Uterus (tissue), 4 donors: ENCODE measurements at places on chromosomes 6 and 20. TPM values are rescaled to one million over a fixed set of nuclear protein-coding genes. Genes with fewer than 3 reads are reported as not detected.

GDAP1L1 gene
- not detected for total RNA-seq

ARFGEF3 gene
- 0.88 TPM for total RNA-seq

GNAS-AS1 gene
- not detected for total RNA-seq

OPRL1 gene
- 1.9 TPM for total RNA-seq

COL11A2 gene
- total RNA-seq, result 2.6 TPM

IPCEF1 gene
- 3.1 TPM for total RNA-seq

PBOV1 gene
- not detected for total RNA-seq

PSORS1C2 gene
- total RNA-seq, result not detected

KCNK16 gene
- not detected for total RNA-seq

PHIP gene
- 85.3 TPM for total RNA-seq

DNA sequence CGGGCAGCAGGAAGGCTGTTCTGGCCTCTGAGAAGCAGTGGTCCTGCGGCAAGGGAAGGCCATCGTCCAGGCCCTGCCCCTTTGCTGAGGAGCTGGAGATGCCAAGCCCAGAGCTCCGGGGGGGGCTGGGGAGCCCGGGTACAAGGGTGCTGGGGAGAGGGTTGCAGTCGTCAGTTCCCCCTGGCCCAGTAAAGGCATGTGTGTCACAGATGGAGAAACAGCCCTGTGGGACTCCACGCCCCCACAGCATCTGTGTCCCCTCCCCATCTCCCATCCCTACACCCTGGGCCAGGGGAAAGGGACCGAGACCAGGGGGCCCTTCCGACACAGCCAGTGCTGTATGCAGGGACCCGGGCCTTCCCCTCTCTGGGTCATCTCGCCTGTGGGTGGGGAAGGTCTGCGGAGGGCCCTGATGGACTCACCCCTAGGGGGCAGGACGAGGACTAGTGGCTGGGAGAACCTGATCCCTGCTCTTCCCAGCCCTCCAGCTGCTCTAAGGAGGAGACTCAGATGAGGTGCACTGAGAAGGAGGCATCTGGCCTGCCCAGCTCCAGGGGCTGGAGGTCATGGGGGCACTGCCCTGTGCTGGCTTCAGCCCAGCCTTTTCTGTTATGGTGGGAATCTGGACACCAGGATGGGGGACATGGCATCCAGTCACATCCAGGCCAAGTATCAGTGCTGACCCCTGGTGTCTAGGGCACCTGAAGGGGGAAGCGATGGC lies 609 bp downstream of the MYL9 start:
- peak; percentile 74 for DNase-seq

GRCh38 chr6:117451671-117452070 lies 25.9 kb upstream of the ROS1 start:
- DNase-seq, result no peak

- no peak for DNase-seq
These were observed 38.5 kb upstream of the AHI1 start for GRCh38 chr6:135535989-135536414.

- DNase-seq, result peak; percentile 32
These were observed 195.5 kb downstream of the JARID2 start for GRCh38 chr6:15441215-15441868.

DNA sequence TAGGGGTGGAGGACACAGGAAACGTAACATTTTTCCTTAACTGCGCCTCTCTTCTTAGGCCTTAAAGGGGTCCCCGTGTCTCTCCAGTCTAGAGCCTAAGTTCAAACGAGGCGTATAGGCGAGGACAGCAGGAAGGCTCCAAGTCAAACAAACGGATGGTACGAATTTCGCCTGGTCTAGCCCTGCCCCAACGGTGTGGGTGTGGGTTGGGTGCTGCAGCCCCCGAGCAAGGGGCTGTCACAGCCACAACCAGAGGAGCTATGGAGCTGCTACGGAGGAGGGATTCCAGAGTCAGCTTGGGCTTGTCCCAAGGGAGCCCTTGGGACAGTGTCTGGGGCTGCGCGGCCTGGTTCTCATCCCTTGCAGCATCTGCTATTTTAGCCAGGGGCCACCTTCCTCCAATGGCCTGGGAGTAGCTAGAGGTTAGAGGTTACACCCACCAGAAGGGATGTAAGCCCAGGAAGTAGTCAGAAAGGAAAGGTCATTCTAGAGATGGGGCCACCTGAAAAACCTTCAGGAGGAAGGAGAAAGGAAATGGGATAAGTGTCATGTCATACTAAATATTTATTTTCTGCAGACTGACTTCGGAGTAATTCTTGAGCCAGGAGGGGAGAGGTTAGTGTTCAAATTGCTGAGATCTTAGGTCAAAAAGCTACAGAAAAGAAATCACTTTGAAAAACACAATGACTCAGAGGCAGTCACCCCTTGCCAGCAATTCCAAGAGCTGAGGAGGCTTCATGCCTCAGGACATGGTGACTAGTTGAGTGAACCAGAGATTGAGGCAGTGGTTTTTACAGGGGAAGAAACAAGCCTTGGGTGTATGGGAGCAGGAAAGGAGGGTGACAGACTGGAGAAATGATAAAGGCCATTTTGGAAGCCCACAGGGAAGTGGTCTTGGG lies 21.7 kb downstream of the VPS52 start:
- DNase-seq, result peak; percentile 26

- no peak for DNase-seq
These were observed 69.8 kb downstream of the SNAP25 start for GRCh38 chr20:10288421-10288820.

DNA sequence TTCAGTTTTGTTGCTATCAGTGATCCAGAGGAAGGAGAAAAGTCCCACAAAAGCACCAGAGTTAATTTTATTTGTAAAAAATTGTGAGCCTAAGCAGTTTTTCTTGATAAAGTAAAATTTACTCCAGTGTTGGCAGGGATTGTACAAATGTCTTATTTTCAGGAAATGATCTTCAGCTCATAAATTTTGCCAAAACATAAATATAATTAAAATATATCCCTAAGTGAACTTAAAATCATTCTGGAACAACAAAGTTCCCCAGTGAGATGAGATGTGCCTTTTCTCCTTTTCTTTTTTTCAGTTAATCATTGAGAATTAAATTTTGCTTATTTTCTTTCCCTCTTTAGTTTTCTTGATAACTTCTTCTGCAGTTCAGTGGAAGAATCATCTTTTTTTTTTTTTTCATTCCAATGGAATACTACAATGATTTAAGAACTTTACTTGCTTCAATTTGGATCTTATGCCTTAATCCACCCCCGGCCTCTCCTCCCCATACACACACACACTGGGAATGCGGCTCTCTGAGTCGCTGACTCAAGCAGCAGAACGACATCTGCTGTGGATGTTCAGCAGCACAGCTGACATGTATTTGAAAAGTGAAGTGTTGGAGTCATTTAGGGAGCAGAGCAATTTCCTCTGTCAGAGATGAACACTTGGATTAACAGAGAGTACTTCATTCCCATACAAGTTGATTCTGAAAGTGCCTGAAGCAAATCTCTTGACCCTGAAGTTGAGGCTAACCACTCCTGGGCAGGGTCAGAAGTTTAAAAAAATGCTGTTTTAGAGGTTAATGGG lies 27.7 kb upstream of the LAMA4 start:
- DNase-seq, result peak; percentile 72

DNA sequence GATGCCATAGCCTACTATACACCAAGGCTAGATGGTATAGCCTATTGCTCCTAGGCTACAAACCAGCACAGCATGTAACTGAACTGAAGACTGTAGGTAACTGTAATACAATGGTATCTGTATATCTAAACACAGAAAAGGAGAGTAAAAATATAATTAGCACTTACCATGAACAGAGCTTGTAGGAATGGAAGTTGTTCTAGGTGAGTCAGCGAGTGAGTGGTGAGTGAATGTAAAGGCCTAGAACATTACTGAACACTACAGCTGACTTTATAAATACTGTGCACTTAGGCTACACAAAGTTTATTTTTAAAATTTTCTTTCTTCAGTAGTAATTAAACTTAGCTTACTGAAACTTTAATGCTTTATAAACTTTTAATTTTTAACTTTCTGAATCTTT lies 129.5 kb downstream of the BTBD9 start:
- no peak for DNase-seq

GRCh38 chr6:48169635-48170034 lies 58.6 kb upstream of the PTCHD4 start:
- no peak for DNase-seq

GRCh38 chr20:59062081-59062480 lies 19.5 kb upstream of the PRELID3B start:
- no peak for DNase-seq

GRCh38 chr20:41608606-41609005 lies 9.6 kb downstream of the CHD6 start:
- no peak for DNase-seq

GRCh38 chr6:137751768-137752560 lies 115.1 kb upstream of the TNFAIP3 start:
- DNase-seq, result no peak

DNA sequence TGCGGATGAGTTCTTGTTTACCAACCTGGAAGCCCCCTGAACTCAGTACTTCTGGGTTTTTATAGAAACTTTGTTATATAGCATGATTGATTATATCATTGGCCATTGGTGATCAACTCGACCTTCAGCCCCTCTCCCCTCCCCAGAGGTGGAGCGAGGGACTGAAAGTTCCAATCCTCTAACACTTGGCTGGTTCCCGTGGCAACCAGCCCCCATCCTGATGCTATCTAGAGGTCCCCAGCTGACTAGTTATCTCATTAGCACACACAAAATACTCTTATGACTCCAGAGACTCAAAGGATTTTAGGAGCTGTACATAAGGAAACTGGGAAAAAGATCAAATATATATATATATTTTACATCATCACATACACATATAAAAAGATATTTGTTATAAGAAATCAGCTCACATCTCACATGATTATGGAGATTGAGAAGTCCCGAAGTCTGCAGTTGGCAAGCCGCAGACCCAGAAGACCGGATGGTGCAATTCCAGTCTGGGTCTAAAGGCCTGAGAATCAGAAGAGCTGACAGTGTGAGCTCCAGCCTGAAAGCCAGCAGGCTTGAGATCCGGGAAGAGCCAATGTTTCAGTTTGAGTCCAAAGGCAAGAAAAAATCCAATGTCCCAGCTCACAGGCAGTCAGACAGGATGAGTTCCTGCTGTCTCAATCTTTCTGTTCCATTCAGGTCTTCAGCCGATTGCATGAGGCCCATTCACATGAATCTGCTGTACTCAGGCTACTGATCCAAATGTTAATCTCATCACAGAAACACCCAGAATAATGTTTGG lies 179.3 kb upstream of the DTNBP1 start:
- DNase-seq, result no peak

DNA sequence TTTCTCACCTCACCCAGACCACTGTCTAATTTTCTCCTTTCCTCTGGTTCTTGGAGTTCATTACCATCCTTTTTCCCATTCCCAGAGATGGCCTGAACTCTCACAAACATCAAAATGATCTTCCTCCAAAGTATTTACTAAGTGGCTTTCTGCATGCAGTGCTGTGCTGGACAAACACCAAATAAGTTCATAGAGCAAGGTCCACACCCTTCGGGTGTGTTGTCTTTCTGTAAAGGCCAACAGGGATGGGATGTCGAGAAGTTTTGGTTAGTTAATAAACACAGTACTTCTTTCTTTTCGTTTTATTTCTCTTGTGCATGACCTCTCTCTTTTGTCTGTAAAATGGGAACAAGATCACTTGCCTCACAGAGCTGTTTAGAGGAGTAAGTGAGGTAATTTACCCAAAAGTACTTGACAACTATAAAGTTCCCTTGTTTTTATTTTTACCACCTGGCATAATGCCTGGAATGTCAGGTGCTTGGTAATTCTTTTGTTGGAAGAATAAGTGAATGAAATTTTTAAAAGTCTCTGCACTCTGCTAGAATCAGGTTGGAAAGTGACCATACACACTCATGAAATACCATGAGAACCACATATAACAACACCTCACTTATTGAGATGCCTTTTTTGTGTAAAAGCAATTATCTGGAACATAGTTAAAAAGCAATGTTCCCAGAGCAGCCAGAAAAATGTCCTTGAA lies 22.8 kb upstream of the CCN6 start:
- no peak for DNase-seq

DNA sequence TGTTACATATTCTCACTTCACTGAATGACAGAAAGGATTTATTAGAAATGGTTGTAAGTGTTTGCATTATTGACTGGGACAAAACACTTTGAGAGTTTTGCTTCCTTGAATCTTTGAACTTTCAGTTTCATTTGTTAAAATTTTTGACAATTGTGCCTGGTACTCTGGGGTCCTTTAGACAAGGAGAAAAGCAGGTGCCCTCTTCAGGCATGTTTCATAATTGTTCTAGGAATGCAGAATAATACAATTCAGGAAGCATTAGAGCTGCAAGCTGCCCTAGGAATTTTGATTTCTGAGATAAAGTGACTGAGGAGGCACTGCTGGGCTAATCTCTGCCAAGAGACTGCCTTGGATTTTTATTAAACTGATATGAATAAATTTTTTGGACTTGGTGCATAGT lies 49.7 kb downstream of the TOP1 start:
- no peak for DNase-seq

- no peak for DNase-seq
These were observed 2.8 kb upstream of the MYO6 start for GRCh38 chr6:75746221-75746620.

- DNase-seq, result no peak
These were observed 62.7 kb downstream of the PLCB1 start for GRCh38 chr20:8194721-8195120.

DNA sequence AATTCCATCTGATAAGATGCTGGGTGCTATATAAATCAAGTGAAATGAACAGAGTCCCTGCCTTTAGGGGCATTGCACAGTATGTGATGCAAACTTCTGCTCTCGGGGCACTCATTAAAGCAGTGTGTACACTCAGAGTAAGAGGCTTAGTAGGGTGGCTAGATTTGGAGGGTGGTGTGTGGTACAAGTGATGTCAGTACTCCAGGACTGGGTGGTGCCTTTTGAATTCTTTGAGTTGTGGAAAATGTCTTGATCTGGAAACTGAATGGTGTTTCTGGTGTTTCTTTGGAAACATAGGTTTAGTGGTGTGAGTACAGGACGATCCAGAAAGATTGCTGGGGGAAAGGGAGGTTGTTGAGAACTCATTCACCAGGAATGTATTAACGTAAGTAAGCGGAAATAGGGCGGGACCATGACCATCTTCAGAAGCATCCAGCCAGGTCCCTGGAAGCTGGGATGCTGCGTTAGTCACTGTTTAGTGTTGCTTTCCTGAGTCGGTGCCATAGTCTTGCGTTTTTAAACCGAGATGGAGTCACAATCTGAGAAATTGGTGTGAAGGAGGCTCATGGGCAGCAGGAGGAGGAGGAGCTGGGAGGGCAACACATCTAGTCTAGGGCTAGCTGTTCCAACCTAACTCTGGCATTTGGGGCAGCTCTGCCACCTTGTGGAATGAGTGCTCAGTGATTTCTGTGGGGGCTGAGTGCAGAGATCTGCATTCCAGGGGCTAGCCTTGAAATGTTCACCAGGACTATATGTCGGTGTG lies 70.3 kb downstream of the SCAND1 start:
- DNase-seq, result peak; percentile 89
